Hematopoietic multipotent progenitor cell treated with erythropoietin and hydrocortisone succinate and interleukin-3 and kit ligand, for 6 days (in vitro differentiated cells): ENCODE measurements at places on chromosomes 3 and 15.
A peak's percentile ranks its signal among the peaks of the same experiment; 100 is the strongest.

DNA sequence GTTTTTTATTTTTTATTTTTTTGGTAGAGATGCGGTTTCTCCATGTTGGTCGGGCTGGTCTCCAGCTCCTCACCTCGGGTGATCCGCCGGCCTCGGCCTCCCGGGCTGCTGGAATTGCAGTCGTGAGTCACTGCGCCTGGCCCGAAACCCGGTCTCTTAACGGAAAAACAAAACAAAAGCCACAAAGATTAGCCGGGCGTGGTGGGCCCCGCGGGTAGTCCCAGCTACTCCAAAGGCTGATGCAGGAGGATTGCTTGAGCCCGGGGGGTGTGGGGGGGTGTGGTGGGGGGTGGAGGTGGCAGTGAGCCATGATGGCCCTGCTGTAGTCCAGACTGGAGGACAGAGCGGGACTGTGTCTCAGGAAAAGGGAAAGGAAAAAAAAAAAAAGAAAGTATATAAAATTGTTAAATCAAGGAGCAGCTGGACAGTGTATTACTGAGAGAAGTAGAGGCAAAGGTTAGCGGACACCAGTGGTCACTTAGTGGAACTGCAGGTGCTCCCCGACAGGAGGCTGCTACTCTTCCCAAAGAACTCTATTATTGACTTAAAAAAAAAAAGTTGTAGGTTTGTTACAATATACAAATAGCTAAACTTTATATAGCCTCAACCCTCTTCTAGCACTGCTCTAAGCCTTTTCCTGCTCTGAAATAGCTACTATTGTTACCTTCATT is 30.3 kb upstream of the TUBGCP5 start:
- DNase-seq: peak; percentile 9

- DNase-seq: no peak
Measured at GRCh38 chr3:52524752-52525679, 8.6 kb downstream of the NT5DC2 start.

GRCh38 chr3:107524841-107525643 is 2.3 kb downstream of the BBX start:
- DNase-seq: peak; percentile 71

DNA sequence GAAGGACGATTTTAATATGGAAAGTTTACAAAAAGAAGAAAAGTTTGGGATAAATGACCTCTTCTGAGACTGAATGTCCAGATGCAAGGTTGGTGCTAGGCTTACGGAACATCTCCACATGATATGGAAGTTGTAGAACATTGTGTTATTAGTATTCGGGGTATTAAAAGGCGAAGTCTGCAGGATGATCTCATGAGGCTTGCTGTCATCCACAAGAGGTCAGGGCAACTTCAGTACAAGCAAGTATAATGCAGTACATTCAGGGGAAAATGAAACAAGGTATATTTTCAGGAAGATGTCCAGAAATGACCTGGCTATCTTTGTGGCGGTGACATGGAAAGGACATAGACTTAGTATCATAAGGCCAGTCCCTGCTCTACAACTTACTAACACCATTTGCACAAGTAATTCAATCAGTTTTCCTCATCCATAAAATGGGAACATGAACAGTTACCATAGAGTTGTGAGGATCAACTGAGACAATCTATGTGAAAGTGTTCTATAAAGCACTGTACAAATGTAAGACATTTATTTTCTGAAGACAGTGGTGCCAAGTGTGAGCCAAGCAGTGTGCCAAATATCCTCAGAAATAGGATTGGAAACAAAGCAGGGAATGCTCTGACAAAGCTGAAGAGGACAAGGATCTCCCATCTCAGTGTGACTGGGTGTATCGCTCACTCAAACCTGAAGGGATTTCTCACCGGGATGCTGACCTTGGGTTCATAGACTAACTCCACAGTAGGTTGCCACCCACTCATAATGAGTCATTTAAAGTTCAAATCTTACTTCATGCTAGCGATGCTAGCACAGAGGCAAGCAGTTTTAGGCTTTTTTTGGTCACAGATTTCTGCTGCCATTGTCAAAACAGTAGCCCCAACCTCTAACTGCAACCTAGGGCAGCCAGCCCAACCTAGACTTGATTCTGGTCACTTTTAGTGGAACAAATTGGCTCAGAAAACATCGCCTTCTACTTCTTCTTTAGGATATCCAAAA is 118.3 kb downstream of the TIGIT start:
- DNase-seq: no peak

DNA sequence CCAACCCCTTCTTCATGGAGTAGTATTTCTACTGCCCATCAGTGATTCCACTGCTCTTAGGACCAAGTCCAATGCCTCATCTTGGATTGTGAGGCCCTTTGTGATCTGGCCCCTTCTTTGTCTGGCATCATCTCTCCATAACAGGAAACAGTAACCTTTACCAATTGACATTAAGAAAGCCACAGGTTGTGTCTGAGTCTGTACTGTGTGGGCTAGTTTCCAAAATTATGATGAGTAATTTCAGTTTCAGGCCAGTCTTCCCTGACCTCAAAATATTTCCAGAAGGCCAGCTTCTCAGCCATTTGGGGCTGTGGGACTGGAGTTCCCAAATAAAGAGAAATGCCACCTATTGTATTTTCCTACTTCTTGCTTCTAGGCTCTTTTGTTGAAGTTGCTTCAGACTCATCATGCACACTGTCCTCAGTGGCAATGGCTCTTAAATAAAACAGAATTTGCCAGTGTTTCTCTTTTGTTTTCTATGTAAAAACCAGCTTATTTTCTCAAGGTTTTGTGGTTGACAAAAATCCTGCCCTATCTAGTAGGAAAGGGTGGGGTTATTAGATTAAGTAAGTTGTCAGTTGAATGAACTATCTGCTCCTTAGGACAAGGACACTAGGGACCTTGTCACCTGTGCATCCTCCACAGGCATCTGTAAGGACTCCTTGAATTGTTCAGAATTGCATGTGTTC is 47.0 kb upstream of the ACKR4 start:
- DNase-seq: peak; percentile 41

- no peak for DNase-seq
Measured at GRCh38 chr15:30068326-30068725, 14.4 kb upstream of the GOLGA8J start.

DNA sequence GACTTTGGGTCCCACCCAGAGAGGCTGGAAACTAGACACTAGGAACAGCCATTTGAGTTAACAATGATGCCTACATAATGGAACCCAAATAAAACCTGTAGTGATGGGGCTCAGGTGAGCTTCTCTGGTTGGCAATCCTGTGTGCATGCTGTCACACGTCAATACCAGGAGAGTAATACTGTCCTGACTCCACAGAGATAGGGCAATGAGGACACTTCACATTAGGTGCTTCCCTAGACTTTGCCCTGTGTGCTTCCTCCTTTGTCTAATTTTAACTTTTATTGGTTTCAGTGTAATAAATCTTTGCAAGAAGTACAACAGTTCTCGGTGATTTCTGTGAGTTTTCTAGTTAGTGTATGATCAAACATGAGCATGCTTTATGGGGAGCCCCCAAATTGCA is 281.8 kb upstream of the ARRDC4 start:
- DNase-seq: no peak

- no peak for DNase-seq
Measured at GRCh38 chr15:78767331-78767951, 43.8 kb downstream of the ADAMTS7 start.

GRCh38 chr3:108398510-108398909 is 102.2 kb downstream of the HHLA2 start:
- DNase-seq: no peak

GRCh38 chr3:138383715-138384465 is 35.5 kb downstream of the MRAS start:
- no peak for DNase-seq

- peak; percentile 16 for DNase-seq
Measured at GRCh38 chr3:177835917-177836316, 638.6 kb upstream of the TBL1XR1 start.

- no peak for DNase-seq
Measured at GRCh38 chr15:37058316-37058985, 41.9 kb downstream of the MEIS2 start.

DNA sequence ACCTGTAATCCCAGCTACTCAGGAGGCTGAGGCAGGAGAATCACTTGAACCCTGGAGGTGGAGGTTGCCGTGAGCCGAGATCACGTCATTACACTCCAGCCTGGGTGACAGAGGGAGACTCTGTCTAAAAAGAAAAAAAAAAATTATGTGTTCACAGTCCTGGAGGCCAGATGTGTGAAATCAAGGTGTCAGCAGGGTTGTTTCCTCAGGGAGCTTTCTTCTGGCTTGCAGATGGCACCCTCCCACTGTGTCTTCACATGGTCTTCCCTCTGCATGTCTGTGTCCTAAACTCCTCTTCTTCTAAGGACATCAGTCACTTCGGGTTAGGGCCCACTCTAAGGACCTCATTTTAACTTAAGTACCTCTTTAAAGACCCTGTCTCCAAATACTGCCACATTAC is 56.1 kb upstream of the UBE2E1 start:
- DNase-seq: no peak

DNA sequence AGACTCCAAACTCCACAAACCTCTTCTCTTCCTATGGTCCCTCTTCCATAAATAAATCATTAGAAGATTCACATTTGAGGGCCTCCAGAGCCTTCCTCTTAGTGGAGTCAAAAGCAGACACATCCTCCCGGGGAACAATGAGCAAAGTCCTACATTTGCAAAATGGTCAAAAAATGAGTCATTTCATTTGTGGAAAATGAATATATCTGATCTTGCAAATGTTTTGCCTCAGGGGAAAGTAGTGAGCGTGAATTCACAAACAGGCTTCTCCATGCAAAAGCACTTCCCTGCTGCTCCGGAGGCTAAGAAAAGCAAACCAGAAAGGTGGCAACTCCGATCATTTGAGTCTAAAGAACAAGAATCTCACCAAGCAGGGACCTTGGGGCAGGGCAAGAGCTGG is 86.7 kb upstream of the IQSEC1 start:
- DNase-seq: no peak

GRCh38 chr15:62545467-62546227 is 380.6 kb upstream of the C2CD4B start:
- DNase-seq: no peak

DNA sequence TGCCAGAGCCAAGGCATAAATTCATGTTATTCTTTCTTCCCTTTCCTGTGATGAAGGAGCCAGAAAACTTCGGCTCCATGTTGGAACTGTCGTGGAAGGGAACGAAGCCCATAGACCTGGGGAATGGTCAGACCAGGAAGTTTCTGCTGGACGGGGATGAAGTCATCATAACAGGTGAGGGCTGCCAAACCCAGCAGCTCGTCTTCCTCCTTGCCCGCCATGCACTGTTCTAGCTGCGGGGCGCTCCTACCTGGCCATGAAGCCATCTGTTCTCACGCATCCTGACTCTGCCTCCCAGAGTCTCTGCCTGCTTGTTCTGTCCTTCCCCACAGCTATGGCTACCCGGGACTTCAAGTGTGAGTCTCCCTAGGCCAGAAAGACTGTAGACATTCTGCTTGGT is 28.2 kb downstream of the FAH start:
- no peak for DNase-seq

- DNase-seq: no peak
Measured at GRCh38 chr15:27958911-27959578, 140.1 kb downstream of the OCA2 start.

GRCh38 chr3:48881652-48882114 is 17.0 kb downstream of the SLC25A20 start:
- no peak for DNase-seq

DNA sequence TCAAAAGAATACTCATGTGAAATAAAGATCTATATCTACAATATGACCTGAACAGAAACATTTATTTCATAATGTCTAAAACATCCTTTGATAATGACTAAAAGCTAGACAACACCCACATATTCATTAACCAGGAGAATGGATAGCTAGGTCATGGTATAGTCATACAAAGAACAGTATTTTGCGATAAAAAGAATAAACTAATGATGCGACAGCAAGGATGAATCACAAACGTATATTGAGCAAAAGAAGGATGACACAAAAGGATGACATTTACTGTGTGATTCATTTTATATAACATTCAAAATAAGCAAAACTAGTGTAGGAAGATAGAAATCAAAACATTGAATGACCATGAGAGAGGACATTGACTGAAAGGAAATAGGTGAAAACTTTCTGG is 1233.1 kb downstream of the OTOL1 start:
- no peak for DNase-seq

- DNase-seq: peak; percentile 39
Measured at GRCh38 chr3:168613151-168613550, 517.4 kb upstream of the GOLIM4 start.
